ENCODE measurements at places on chromosomes 11 and 22.

DNA sequence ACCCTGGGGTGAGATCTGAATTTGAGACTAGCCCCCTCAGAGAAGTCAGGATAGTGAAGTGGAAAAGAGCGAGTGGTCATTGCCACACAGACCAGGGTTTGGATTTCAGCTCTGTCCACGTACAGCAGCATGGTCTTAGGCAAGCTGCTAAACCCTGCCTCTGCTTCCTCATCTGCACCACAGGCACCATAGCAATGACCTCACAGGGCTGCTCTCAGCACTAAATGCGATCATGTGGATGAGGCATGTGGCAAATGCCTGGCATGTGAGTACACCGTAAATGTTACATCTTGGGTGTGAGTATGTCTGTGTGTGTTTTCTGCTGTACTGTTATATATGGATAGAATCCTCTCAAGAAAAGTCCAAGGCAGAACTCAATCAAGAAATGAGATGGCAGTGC, 15.8 kb downstream of the NAV2 start:
- DNase-seq = no peak

GRCh38 chr22:45726081-45726480, 54.4 kb downstream of the ATXN10 start:
- no peak for DNase-seq

DNA sequence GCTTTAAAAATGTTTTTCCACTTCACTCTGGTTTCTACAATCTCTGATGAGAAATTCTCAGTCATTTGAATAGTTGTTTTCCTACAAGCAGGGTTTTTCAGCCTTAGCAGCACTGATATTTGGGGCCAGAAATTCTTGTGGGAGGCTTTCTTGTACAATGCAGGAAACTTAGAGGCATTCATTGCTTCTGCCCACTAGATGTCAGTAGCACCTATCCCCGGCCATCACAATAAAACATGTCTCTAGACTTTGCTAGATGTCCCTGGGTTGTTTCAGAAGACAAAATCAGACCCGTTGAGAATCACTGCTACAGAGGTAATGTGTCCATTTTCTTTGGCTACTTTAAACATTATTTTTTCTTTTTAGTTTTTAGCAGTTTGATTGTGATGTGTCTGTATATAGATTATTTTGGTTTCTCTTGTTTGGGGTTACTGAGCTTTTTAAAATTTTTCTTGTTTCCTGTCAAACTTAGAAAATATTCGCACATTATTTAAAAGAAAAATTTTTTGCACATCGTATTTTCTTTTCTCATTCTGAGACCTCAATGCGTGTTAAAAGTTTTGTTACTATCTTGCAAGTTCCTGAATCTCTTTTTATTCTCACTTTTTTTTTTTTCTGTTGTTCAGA, 60.8 kb upstream of the CCDC179 start:
- peak; percentile 13 for DNase-seq

DNA sequence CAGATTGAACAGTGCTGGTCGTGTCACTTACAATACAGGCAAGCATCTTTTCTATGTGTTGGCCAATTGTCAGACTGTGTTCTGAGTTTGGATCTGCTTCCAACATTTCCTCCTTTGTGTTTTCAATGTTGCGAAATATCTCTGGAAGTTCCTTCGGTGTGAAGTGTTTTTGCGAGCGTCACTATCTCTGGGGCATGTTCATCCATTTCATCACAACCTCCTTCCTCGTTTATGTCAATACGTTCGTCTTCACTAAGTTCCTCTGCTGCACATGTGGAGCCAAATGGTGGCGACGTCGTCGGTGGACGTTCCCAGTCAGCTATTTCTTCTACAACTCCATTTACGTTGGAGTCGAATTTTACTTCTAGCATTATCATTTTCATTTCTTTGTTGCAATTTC, 100.2 kb upstream of the LMO1 start:
- DNase-seq = no peak

- DNase-seq = no peak
These were observed 188.6 kb upstream of the MTMR2 start for GRCh38 chr11:96112192-96113128.

DNA sequence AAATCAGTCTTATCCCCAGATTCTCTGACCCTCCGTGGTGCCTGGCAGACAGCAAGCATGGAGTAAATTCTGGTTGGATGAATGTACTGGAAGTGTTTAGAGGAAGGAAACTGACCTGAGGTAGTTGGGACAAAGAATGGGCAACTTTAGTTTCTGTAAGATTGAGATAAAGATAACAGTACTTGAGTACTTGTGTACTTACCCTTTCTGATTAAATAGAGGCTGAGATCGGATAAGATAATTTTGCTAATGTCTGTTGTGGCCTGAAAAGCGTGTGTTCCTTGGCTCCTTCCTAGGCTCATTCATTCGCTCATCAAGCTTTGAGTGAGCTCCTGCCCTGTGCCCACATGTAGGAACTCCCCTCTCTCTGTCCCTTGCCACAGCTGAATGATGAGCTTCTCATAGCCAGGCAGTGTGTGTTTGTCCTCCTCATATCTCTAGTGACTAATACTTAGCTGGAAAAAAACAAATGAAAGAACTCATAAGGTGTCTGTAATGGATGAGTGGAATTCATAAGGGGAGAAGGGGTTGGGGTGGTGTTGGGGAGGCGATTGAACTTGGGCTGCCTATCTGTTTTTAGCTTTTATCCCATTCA, 118.1 kb downstream of the DBX1 start:
- no peak for DNase-seq

DNA sequence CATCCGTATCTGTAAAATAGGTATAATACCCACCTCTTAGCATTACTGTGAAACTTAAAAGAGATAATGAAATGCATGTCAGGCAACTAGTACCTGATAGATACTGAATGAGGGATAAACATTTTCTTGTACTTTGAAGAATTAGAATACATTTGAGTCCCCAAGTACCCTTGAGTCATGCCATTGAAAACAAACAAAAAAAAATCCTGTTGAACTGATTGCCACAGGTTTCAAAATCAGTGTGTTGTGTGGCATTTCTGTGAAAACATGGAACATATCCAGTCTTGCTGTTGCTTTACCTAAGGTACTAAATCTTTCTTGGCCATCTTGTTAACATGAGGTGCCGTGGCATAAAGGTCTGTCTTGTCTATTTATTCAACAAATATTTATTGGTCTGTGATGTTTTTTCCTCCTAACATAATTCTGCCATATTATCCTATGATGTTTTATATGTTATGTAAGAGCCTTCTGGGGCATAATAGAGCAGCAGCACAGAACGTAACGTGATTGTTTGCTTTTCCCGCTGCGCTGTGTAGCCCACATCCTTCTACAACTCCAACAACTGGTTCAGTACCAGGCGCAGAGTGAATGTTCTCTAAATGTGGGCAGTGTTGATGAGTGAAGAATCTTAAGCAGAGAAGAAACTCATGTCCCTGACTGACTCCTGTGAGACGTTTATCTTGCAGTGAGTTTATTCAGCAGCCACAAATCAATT, 79.3 kb upstream of the RAB1B start:
- DNase-seq = no peak

DNA sequence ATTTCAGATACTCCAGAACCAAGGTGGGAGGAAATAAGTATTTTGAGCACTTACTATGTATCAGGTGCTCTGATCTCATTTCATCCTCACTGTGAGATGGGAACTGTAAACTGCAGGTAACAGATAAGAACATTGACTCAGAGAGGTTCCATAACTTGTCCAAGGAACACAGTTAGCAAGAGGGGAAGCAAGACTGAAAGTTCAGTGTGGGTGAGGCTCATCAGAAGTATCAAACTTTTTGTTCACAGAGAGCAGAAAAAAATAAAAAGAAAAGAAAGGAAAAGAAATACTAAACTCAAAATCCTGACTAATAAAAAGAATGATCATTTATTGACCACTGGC, 37.1 kb downstream of the RAB30 start:
- no peak for DNase-seq

DNA sequence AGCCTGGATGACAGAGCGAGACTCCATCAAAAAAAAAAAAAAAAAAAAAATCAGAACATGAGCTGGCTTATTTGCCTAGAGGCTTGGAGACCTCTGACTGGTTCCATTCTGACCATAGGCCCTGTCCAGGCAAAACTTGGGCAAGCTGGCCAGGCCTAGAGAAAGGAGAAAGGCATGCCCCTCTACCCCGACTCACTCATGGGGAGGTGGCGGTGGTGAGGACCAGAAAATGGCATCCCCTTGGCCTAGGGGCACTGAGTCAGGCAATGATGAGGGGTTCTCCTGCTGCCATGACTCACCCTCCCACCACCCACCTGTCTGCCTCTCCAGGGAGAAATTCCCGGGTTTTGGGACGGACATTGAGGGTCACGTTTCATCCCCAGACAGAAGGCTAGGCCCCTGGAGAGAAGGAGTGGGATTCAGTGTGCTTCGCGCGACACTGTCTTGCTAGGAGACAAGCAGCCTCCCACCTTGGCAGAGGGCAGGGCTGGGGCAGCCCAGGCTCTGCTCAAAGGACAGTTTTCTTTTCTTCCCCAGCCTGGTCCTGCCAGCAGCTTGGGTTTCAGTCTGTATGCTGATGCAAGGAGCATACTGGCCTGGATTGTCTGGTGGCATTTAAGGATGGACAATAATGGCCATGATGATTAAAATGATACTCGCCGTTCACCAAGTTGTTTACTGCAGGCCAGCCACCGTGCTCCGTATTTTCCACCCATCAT, 17.2 kb downstream of the TOB2 start:
- no peak for DNase-seq

- no peak for DNase-seq
These were observed 113.0 kb upstream of the SYT13 start for GRCh38 chr11:45399166-45399565.

GRCh38 chr11:4606231-4607015, 1.6 kb downstream of the TRIM68 start:
- no peak for DNase-seq

DNA sequence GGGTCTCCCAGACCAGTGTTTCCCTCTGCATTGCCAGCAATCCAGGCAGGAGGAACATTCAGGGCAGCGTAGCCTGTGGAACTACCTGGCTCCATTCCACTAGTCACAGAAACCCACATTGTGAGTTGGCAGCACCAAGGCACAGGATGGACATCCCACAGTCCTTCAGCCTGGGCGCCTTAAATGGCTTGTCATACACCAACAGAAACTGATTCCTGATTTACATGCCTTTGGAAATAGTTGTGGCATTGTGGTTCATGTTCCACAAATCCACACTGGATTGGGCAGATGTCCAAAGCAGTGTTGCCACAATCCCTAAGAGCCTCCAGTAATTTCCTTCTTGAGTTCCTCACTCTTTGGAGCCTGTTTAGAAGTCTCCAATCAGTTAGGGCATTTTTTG, 225.6 kb downstream of the BLID start:
- DNase-seq = no peak

- DNase-seq = no peak
These were observed 868.0 kb downstream of the NTM start for GRCh38 chr11:132238331-132238866.

DNA sequence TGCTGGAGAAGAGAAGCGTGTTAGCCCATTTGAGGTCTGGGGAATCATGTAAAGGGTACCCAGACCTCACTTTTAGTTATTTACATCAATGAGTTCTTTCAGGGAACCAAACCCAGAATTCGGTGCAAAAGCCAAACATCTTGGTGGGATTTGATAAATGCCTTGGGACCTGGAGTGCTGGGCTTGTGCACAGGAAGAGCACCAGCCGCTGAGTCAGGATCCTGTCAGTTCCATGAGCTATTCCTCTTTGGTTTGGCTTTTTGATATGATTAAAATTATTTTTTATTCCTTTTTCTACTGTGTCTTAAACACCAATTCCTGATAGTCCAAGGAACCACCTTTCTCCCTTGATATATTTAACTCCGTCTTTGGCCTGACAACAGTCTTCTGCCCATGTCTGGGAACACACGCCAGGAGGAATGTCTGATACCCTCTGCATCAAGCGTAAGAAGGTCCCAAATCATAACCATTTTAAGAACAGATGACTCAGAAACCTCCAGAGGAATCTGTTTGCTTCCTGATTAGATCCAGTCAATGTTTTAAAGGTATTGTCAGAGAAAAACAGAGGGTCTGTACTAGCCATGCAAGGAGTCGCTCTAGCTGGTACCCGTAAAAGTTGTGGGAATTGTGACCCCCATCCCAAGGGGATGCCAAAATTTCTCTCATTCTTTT, 65.2 kb downstream of the ALX4 start:
- no peak for DNase-seq

DNA sequence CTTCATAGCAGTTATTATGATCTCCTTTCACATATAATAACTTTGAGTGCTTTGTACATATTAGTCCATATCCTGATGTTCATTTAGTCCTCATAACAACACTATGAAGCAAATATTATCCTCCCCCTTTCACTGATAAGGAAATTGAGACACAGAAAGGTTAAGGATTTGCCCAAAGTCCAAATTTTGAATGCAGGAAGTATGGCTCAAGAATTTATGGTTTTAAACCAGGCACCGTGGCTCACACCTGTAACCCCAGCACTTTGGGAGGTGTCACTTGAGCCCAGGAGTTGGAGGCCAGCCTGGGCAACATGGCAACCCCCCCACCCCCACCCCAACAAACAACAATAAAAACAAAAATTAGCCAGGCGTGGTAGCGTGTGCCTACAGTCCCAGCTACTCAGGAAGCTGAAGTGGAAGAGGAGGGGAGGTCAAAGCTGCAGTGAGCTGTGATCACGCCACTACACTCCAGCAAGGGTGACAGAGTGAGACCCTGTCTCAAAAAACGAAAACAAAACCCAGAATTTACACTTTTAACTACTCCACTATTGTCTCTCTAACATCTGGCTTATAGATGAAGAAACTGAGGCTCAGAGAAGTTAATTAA, 8.6 kb downstream of the CCDC34 start:
- no peak for DNase-seq

GRCh38 chr11:40294349-40294735, 1165.1 kb downstream of the LRRC4C start:
- no peak for DNase-seq

DNA sequence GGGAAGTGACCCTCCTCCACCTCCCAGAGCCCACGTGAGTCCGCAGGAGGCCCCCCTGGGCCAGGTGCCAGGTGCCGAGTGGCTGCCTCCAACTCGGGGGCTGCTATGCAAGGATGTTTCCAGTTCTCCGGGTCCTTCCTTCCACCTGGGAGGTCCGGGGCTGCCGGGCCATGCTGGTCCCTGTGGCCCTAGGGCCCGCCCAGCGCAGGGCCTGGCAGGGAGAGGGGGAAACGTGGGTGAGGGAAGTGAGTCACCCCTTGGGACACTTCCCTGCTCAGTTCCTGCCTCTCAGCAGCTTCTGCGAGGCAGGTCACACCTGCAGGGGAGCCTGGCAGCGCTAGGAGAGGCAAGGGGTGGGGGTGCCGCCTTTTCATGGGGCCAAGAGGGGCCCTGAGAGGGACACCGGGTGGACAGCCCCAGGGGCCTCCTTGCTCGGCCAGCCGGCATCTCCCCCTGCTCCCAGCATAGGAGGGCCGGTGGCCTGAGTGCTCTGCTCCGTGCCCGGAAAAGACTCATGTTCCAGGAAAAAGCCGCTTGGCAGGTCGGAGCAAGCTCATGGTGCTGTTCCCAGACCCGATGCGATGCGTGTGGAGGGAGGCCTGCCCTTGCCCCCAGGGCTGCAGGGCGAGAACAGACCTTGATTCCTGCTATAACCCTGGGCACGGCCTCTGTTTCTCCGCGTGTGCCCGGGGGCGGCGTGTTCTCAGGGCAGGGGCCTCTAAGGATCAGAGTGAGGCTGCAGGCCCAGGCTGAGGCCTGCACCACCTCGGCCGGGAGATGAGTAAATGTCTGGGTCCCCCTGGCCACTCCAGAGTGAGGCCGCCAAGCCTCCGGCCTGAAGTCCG, 30.3 kb upstream of the WNT7B start:
- peak; percentile 62 for DNase-seq

GRCh38 chr11:24064309-24064903, 432.4 kb upstream of the LUZP2 start:
- DNase-seq = no peak

GRCh38 chr22:21070690-21071615, 25.2 kb downstream of the LRRC74B start:
- no peak for DNase-seq
